Stimulated activated CD4-positive, alpha-beta T cell treated with anti-CD3 and anti-CD28 coated beads, Interleukin-4, amount 100 ng/mL, for 1 hour (primary cell): ENCODE measurements at places on chromosomes 6 and 20.

- DNase-seq = no peak
These were observed 86.9 kb upstream of the PTCHD4 start for GRCh38 chr6:48197941-48198340.

GRCh38 chr20:17617212-17617867 is 47.5 kb downstream of the DSTN start:
- DNase-seq = peak; percentile 51

DNA sequence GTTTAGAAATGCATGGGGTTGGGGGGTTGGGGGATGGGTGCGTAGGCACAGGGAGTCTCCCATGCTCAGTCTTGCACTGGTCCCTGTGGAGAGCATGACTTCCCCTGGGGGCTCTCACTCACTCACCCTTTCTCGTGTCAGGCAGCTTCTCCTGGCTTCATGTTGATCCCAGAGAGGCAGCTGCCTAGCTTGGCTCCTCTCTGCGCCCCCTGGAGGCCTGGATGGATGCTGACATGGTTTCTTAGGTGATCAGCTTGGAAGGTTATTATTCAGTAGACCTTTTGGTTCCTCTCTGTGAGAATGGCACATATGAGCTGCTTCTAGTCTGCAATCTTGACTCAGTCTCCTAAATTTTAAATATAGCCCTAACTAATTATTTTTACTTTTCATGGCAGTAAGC is 109.3 kb upstream of the FAM83B start:
- no peak for DNase-seq

- no peak for DNase-seq
These were observed 88.4 kb upstream of the KCNG1 start for GRCh38 chr20:51111290-51111689.

- no peak for DNase-seq
These were observed 685.6 kb downstream of the DOK5 start for GRCh38 chr20:55160996-55161395.

DNA sequence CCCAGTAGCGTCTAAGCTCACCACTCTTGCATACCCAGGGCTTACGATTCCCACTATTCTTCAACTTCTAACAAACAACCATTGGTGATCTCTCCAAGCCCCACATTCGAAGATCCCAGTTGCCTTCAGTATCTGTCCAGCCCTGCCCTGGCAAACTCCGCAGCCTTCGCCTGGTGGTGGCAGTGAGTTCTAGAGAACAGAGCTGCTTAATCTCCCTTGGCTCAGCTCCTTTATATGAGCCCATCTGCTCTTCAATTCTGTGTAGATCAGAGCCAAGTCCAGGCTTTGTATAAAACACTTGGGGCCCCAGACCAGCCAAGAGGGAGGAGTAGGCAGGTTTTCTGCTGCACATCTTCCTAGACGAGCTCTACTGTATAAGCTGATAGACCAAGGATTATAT is 193.3 kb downstream of the PHACTR1 start:
- no peak for DNase-seq

DNA sequence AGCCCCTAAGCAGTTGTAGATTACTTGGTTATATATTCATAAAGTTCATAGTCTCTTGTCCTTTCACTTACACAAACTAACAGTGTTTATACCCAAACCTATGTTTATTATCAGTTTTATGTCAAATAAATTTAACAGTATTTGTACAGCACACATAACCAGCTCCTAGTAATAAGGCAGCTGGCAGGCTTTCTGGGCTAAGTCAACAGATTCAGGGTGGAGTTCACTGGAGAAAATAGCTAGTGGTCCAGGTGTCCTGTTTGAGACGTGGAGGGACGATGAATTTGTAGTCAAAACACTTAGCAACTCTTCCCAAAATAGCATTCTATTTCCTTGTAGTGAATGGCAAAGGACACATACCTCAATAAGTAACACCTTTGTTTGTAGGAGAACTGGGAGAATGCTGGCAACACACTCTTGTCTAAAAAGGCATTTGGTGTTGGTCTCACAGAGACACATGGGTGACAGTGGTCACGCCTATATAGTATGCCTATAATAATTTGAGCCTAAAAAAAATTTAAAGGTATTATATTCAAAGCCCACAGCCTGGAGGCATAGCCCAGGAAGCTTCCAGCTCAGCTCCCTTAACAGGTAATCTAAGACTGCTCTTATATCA is 156.4 kb upstream of the CARMIL1 start:
- DNase-seq = no peak
